Stimulated activated CD4-positive, alpha-beta T cell treated with anti-CD3 and anti-CD28 coated beads, Interleukin-15, amount 100 ng/mL, for 1 hour (primary cell): ENCODE measurements at places on chromosomes 2 and 18.

GRCh38 chr2:241535871-241536655 is 22.5 kb upstream of the BOK start:
- DNase-seq, result no peak

- no peak for DNase-seq
Measured at GRCh38 chr18:74225193-74225840, 66.4 kb downstream of the CYB5A start.

- DNase-seq, result peak; percentile 23
Measured at GRCh38 chr2:131105950-131106801, 1.0 kb downstream of the PLEKHB2 start.

GRCh38 chr2:182543741-182544525 is 117.1 kb upstream of the PDE1A start:
- DNase-seq, result no peak

DNA sequence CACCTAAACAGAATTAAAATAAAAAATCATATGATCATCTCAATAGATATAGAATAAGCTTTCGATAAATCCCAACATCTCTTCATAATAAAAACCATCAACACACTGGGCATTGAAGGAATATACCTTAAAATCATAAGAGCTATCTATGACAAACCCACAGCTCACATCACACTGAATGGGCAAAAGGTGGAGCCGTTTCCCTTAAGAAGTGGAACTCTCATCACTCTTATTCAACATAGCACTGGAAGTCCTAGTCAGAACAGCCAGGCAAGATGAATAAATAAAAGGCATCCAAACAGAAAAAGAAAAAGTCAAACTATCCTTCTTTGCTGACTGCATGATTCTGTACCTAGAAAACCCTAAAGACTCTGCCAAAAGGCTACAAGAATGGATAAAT is 510.3 kb downstream of the ZNF804A start:
- DNase-seq, result no peak

- no peak for DNase-seq
Measured at GRCh38 chr2:218996937-218997336, 3.7 kb upstream of the CRYBA2 start.

- DNase-seq, result no peak
Measured at GRCh38 chr2:143768991-143769390, 639.8 kb downstream of the ARHGAP15 start.

- DNase-seq, result no peak
Measured at GRCh38 chr2:172811027-172811426, 75.4 kb downstream of the RAPGEF4 start.

- no peak for DNase-seq
Measured at GRCh38 chr2:64754570-64754969, 100.9 kb upstream of the SERTAD2 start.

DNA sequence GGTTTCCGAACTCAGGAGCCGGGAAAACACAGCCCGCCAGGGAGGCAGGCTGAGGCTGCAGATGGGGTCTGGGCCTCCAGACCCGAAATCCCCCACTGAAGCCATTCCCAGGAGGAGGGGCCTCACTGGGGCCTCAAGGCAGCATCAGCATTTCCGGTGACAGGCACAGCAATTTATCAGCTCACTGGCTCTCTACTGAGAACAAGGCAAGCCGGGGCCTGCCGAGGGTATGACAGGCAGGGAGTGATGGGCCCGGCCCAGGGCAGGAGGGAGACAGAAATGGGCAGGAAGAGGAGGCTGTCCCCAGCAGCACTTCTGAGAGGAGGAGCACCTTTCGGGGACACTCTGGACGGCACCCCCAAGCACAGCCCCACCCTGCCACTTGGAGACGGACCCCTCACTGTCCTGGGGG is 12.5 kb downstream of the SDC1 start:
- no peak for DNase-seq

DNA sequence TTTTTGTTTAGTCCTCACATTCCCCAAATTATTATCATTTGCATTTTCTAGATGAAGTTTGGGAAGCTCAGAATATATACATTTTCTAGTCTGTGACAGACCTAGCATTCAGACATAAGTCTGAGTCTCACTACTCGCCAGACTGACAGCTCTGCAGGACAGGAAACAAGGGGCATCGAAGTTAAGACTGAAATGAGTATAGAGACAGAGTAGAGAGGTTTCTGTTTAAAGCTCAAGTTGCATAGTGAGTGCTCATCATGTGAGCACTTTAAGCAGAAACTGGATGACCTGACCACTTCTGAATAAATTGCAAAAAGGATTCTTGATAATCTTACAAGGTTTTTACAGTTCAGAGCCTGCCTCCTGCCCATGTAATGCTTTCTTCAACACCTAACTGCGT is 1.1 kb downstream of the HADHB start:
- DNase-seq, result no peak

- DNase-seq, result no peak
Measured at GRCh38 chr2:136206613-136207012, 88.7 kb upstream of the CXCR4 start.

- DNase-seq, result no peak
Measured at GRCh38 chr2:35462226-35462998, 893.2 kb upstream of the CRIM1 start.

DNA sequence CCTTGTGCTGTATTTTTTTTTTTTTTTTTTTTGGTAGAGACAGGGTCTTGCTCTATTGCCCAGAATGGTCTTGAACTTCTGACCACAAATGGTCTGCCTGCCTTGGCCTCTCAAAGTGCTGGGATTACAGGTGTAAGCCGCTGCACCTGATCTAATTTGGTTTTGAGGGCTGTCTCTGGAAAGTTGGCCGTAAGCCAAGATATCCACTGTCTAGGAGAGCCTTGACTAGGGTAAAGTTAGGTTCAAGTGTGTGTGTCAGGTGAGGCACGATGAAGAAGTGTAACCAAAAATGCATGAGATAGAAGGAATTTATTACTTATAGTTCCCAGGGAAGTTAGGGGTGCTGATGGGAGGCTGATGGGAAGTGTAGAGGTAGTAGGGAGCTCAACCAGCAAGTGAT is 46.7 kb downstream of the INO80C start:
- no peak for DNase-seq

GRCh38 chr18:37476182-37476581 is 89.4 kb downstream of the CELF4 start:
- no peak for DNase-seq

DNA sequence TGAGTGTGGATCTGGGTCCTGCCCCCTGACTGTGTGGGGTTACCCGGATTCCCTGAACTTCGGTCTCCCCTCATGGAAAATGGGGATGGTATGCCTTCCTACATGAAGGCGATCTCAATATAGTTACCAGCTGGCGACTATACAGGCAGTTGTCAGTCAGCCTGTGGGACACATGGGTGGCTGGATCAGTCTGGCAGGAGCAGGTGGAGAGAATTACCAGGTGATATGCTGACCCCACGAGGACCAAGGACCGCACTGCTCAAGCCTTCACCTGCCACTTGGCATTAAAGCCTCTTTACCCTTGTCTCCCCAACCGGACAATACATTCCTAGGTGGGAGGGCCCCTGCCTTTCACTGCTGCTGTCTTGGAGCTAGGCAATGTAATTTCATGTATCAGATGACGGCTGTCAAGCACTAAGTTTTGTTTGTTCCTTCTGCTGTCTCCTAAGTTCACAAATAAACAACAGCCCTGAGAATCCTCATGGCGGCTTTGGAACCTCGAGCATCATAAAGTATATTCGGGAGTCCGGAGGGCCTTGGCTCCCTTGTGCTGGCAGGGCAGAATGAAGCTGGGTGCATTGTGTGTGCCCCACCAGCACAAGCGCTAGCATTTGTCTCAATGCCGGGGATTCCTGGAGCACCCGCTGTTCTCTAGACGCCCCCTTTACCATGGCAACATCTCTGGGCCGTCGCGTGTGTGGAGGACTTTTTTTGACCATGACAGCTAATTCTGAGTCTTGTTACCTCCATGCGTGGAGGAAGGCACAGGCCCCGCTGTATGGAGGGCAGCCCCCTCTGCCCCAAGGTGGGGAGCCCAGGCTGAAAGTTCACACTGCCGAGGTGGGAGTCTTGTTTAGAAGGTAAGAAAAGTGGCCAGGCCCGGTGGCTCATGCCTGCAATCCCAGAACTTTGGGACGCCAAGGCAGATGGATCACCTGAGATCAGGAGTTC is 48.6 kb downstream of the PDCL3 start:
- no peak for DNase-seq

GRCh38 chr2:15738943-15739342 is 147.3 kb downstream of the DDX1 start:
- DNase-seq, result no peak

- DNase-seq, result no peak
Measured at GRCh38 chr2:146981921-146982320, 862.9 kb upstream of the ACVR2A start.

DNA sequence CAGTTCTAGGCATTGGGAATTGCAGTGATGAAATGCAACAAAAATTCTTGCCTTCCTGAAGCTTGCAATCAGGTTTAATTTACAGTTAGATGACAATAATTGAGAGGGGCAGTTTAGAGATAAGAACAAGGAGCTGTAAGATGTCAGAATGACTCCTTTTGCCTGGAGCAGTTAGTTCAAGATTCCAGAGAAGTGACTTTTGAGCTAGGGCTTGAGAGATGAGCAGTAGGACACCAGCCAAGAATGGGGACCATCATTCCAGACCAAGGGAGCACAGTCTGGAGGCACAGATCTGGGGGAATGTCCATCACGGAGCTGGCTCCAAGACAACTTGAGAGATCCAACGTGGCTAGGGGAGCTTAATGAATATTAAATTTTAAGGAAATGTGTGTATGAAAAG is 26.8 kb downstream of the CACNB4 start:
- DNase-seq, result no peak

DNA sequence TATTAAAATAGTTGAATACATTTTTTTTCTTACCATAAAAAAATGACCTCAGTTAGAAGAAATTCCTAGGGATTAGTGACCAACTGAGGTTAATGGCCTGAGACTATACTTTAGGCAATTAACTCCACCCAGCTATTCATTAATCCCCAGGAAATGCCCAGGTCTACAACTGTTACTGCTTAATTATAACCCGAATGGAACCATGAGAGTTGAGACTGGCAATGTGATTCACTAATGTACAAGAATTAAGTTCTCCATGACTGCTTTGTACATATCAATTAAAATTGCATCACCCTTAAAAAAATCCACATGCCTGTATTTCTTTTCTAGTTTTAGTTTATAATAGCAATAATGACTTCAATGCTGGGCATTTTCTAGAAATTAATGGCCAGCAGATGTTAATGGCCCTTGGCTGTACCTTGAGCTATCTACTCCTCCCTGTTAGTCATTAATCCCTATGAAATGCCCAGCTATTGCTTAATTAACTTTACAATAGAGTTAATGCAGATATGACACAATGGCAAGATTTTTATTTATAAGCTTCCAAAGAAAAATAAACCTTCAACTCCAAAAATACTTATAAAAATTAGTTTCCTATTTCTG is 44.1 kb downstream of the ERBB4 start:
- DNase-seq, result no peak

GRCh38 chr2:175449616-175450015 is 268.1 kb upstream of the ATP5MC3 start:
- no peak for DNase-seq

- DNase-seq, result no peak
Measured at GRCh38 chr2:84338069-84338468, 121.0 kb downstream of the SUCLG1 start.

DNA sequence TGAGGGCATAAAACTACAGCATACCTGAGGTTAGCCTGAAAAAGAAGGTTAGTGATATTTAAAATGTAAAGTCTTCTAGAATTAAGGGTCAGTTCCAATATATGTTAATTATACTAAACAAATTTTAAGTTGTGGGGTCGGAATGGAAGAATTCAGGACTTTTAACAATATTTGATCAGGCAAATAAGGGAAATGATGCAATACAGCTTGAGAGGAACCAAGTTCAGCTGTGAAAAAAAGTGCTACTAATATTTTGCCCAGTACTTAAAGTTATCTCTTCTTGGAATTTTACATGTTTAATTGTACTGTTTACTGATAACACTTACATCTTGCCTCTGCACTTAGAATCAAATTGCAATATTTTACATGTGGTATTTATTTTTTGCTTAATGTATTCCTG is 345.5 kb upstream of the CWC22 start:
- DNase-seq, result no peak

GRCh38 chr2:203637471-203638167 is 68.8 kb upstream of the CD28 start:
- DNase-seq, result no peak

GRCh38 chr18:68734308-68734707 is 19.4 kb upstream of the TMX3 start:
- no peak for DNase-seq

DNA sequence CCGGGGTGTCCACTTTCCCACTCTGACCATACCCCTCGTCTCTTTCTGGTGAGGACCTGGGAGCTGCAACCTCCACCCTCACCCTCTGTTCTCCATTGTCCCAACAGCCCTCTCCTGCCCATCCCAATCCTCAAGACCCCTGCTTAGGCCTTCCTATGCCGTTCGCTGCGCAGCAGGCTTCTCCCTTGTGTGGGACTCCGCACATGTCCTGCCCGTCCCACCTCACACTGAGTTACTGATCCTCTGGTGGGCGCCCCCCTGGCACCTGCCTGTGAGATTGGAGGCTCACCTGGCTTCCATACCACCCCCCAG is 119.5 kb upstream of the SNTG2 start:
- DNase-seq, result no peak

DNA sequence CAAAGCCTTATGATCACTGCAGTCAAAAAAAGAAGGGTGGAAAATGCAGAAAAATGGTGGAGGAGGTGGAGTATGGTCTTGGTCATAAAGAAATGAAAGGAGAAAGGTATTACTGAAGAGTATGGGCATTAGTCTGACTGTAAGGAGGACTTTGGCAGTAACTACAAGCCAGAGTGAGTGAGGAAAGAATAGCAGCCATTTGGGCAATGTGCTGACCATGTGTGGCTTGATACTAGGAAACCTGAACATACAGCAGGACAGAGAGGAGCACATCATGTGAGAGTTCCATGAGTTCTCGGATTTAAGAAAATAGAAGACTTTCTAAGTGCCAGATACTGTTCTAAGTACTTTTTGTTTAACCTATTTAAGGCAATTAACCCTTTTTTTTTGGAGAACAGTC is 8.5 kb downstream of the DTNA start:
- DNase-seq, result no peak

DNA sequence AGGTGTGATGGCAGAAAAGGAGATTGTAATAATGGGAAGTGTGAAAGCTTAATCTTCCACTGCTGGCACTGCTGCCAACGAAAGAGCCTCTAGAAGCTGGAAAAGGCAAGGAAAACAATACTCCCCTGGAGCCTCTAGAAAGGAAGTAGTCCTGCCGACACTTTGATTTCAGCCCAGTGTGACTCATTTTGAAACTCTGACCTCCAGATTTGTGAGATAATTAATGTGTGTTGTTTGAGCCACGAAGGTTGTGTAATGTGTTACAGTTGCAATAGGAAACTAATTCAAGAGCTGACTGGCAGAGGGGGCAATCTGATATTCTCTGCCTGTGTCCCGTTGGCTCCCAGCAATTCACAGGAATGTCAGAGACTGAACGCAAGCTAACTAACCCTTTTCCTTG is 219.2 kb upstream of the UBE2E3 start:
- DNase-seq, result no peak
